Activated CD4-positive, CD25-positive, alpha-beta regulatory T cell treated with anti-CD3 and anti-CD28 coated beads, Interleukin-2, amount 50 U/mL, for 72 hours (primary cell): ENCODE measurements at places on chromosomes 6 and 20.

GRCh38 chr6:88870717-88871330 lies 92.6 kb downstream of the RNGTT start:
- no peak for DNase-seq

GRCh38 chr6:75931011-75931680 lies 141.3 kb downstream of the IMPG1 start:
- DNase-seq: no peak

- DNase-seq: no peak
Observed at GRCh38 chr6:104995989-104996617, 39.2 kb downstream of the LIN28B start.

GRCh38 chr6:18406955-18407749 lies 20.0 kb downstream of the RNF144B start:
- no peak for DNase-seq

- no peak for DNase-seq
Observed at GRCh38 chr20:24950836-24951525, 1.9 kb downstream of the CST7 start.
